Astrocyte (in vitro differentiated cells and primary cell): ENCODE measurements at places on chromosomes 2 and 18. TPM values are rescaled to one million over a fixed set of nuclear protein-coding genes. Genes with fewer than 3 reads are reported as not detected.

The ANTXR1 gene
- total RNA-seq = 67.8 and 71.7 TPM in 2 replicates

The KCNF1 gene
- 0.19 and 1.6 TPM in 2 replicates for total RNA-seq

DNA sequence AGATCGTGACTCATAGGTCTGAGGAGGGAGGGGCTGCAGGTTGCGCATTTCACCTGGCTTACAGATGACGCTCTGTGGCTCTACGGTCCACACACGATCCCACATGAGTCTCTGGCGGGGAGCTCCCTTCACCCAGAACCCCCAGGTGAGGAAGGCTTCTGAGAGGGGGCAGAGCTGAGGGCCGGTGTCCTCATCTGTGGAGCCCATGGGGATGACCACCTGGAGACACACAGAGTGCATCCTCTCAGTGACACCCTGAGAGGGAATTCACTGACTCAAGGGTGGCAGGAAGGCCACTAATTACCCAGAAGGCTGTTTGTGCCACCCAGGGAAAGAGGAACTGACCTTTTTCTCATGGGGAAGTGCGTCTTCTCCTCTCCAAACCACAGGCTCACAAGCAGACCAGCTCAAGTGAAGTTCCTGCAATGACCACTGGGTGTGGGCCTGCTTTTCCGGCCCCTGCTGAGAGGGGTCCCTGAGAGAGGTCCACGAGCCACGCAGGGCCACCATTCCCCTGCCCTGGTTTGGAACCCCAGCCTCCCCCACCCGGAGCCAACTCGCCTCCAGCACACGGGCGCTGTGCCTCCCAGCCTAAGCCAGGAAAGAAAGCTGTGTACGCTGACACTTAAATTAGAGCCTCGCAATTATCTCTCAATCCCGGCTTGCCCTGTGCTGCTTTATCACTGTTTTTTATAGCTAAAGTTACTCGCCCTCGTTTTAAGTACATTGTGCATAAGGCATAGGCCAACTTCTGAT lies 114.1 kb downstream of the BCL11A start:
- no peak for DNase-seq

The DYSF gene
- total RNA-seq = 123 and 140 TPM in 2 replicates

The ICOS gene
- not detected in 2 replicates for total RNA-seq

- DNase-seq = no peak
Observed at GRCh38 chr2:8659735-8660492, 21.9 kb upstream of the ID2 start.

The NAT8 gene
- total RNA-seq = not detected in 2 replicates

The GAREM2 gene
- total RNA-seq = 2.2 and 4.2 TPM in 2 replicates

DNA sequence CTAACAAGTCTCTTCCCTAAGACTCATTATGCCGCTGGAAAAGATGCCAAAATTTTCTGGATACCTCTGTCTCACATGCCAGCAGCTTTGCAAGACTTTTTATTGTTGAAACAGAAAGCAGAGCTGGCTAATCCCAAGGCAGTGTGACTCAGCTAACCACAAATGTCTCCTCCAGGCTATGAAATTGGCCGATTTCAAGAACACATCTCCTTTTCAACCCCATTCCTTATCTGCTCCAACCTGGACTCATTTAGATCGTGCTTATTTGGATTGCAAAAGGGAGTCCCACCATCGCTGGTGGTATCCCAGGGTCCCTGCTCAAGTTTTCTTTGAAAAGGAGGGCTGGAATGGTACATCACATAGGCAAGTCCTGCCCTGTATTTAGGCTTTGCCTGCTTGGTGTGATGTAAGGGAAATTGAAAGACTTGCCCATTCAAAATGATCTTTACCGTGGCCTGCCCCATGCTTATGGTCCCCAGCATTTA lies 26.3 kb downstream of the DHRS9 start:
- peak; percentile 99 for DNase-seq

DNA sequence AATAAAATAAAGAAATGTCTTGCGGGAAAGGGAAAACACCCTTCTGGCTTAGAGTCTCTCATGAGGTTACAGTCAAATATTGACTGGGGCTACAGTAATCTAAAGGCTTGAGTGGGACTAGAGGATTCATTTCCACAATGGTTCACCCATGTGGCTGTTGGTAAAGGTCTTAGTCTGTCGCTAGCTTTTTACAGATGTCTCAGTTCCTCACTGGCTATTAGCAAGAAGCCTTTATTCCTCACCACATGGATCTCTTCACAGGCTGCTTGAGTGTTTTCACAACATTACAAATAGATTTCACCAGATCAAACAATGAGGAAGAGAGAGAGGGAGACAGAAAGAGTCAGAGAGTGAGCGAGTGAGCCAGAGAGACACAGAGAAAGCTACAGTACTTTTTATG lies 8.3 kb upstream of the ZC3H15 start:
- DNase-seq = no peak

DNA sequence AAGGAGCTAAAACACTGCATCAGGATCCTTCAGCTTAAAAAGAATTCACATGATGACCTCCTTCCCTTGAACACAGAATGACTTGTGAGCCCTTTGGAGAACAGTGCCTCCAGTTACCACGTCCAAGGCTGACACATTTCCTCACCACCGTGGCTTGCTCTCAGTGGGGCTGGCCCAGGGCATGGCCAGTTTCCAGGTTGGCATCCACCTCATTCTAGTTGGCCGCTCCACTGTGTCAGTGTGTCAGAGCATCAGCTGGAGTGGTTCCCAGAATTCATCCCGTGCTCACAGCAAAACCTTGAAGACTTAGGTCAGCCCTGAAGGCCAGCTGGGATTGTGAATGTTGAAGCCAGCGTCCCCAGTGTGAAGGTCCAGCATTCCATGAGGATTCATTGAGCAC lies 158.5 kb downstream of the INSIG2 start:
- no peak for DNase-seq

- no peak for DNase-seq
Observed at GRCh38 chr2:46576875-46577274, 97.5 kb downstream of the TMEM247 start.

The MC2R gene
- not detected in 2 replicates for total RNA-seq

- no peak for DNase-seq
Observed at GRCh38 chr2:197904446-197904845, 100.1 kb downstream of the PLCL1 start.

DNA sequence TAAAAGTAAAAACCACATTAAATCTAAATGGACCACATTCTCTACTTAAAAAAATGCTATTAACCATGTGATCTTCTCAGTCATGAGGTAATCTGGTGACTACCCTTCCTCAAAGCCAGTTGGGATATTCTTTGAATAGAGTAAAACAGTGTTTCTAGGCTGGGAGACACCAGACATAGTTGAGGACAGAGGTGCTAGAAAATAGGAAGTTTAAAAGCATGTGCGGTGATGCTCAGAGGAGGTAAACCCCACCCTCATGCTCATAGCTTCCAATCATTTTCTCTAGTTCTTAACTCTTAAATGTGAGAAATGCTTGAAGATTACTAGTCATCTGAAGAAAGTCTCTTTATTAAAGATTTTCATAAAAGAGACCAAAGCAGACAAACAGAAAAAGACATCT lies 30.7 kb upstream of the ELAC1 start:
- DNase-seq = no peak

- DNase-seq = no peak
Observed at GRCh38 chr2:12897181-12897580, 180.4 kb downstream of the TRIB2 start.

- DNase-seq = no peak
Observed at GRCh38 chr2:109098921-109099273, 30.1 kb upstream of the SH3RF3 start.

- DNase-seq = no peak
Observed at GRCh38 chr18:27073404-27073830, 111.7 kb downstream of the CHST9 start.

The GRHL1 gene
- 2.5 and 4.1 TPM in 2 replicates for total RNA-seq

GRCh38 chr2:112275311-112275886 lies at the start of gene ZC3H6:
Gene ZC3H6 (plus strand): TSS chr2:112275597. CDS start chr2:112275995, 398 bp downstream.
- peak; percentile 98 for DNase-seq

GRCh38 chr2:158487419-158487818 lies 30.7 kb downstream of the PKP4 start:
- peak; percentile 72 for DNase-seq

The HNRNPA3 gene
- total RNA-seq = 147 and 184 TPM in 2 replicates

- no peak for DNase-seq
Observed at GRCh38 chr18:22410126-22410525, 7.6 kb downstream of the CTAGE1 start.

The RAX gene
- total RNA-seq = not detected in 2 replicates

- DNase-seq = no peak
Observed at GRCh38 chr2:23388294-23388693, 3.3 kb downstream of the KLHL29 start.

DNA sequence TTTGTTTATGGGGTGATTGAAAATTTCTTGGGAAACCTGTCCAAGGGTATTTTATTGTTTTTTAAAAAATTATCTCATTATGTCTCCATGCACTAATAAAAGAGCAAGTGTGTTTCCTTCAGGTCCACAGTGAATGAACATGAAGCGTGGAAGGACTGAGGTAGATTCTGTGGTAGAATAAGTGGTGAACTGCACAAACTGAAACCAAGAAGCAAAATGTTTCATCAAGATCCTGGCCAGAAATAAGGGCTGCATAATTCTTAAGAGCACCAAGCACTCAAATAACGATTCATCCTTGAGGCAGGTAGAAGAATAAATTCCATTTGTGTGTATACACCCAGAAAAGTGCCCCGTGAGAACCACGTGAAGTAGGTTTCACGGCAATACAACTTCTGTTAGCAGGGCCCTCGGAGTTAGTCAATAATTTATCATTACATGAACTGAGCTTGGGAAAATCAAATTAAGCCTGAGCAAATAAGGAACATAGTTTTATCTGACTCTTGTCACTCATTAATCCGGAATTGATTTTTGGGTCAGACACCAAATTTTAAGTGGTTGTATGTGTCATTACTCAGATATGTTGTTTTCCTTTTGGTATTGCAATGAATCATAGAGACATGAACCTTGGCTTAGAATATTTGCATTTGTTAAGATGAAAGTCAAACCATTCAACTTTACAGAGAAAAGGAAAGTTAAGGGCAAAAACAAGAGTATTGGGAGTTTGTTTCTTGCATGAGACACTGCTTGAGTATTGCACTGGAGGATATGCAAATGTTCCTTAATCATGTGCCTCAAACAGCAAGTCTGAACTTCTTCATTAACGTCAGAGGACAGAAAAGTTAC lies 472.6 kb upstream of the NETO1 start:
- peak; percentile 76 for DNase-seq

DNA sequence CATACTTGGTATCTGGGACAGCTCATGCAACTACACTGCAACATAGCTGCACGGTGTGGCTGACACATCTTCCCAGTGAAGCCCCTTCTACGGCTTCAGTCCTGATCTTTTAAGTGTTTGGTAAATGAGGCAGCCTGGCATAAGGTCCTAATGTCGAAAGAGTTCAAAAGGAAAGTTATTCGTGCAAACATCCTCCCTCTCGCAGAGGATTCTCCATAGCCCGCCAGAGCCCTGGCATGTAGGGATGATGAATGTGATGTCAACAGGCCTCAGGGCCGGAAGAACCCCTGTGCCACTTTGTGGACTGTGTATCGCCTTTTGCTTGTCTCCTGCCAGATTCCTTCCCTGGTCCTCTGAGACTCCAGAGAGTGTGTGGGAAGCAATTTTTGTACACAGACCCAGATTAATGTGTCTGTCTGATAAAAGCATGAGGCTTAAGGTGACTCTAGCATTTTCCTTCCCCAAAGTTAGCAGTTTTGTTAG lies 88.5 kb downstream of the SOCS6 start:
- DNase-seq = no peak

DNA sequence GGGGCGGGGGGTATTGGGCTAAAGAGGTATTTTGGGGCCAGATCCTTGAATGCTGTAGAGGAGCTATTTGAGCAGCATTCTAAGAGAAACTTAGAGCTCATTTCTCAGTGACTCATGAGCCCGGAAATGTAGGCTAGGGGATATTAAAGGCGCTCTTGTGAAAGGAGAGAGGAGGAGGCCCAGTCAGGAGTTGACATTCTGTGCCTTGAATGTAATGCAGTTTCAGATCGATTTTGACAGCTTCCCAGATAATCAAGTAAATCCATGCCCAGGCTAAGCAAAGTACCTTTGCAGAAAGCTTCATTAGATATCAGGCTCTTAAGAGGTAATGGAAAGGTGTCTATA lies 1.5 kb downstream of the CAB39 start:
- peak; percentile 70 for DNase-seq

DNA sequence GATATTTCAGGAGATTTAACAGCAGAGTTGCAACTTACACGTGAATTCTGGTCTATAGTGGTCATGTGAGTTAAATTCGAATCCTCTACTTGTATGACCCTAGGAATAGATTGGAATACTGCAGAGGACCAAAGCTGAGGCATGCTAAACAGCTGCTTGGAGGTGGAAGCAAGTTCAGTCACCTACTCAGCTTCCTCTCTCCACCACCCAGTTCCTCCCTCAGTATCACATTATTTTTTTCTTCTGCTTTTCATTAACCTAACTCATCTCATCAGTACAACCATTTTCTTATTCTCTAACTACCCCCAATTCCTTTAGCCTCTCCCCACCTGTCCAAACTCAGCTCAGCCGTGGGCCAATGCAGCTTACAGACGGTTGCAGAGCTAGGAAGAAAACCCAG lies 385.5 kb downstream of the SETBP1 start:
- DNase-seq = no peak

DNA sequence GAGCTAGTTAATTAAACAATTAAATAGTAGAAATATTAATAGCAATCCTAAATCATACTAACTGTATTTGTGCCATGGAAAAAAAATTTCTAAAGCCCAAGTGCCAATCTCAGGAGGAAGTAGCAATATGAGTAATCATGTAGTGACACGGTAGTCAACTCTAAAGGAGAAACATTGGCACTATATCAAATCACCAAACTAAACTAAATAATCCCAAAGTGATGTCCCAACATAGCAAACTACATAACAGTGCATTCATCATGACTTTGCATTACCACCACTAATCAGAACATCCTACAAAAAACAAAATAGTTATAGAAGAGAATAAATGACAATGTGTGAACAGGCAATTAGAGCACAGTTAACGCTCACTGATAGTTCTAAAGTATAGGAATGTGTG lies 195.1 kb downstream of the EXOC6B start:
- no peak for DNase-seq

- DNase-seq = no peak
Observed at GRCh38 chr2:113734185-113734584, 22.3 kb downstream of the SLC35F5 start.

DNA sequence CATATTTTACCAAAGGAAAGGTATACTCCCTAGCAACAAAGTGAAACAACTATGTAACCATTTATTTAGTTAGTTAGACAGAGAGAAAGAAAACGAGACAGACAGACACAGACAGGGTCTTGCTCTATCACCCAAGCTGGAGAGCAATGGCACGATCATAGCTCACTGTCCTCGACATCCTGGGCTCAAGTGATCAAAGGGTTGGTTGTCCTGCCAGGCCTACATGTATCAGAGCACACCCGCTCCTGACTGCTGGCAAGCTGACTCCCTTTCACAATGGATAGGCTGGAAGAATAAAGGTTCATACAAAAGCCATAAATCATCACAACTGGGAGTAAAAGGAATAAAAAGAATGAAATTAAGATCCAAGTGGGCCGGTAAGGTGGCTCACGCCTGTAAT lies 53.5 kb downstream of the ATL2 start:
- DNase-seq = no peak

- no peak for DNase-seq
Observed at GRCh38 chr2:197197895-197198311, 112.7 kb downstream of the ANKRD44 start.

GRCh38 chr2:241300000-241300399 lies 15.5 kb downstream of the HDLBP start:
- no peak for DNase-seq

DNA sequence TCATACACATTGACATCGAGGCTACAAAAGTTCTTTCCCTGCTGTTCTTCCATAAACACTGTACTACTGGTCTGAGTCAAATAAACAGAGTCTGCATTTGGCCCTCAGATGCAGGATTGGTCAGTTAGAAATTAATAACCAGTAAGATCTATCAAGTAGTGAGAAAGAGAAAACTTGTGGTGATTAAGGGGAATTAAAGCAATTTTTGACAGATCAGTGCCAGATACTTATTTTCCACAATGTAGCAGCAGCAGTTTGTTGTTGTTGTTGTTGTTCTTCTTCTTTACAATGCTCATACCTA lies 85.0 kb downstream of the IKZF2 start:
- DNase-seq = no peak
